Muscle of leg (tissue), 16 donors: ENCODE measurements at places on chromosomes 5 and 9. TPM values are rescaled to one million over a fixed set of nuclear protein-coding genes. Genes with fewer than 3 reads are reported as not detected.
A peak's percentile ranks its signal among the peaks of the same experiment; 100 is the strongest.

The SV2C gene
- total RNA-seq, result under 0.01 TPM

The SOHLH1 gene
- not detected for total RNA-seq

The IL31RA gene
- total RNA-seq, result 0.89 TPM

The LCN9 gene
- total RNA-seq, result not detected

The LRRC70 gene
- total RNA-seq, result 5.8 TPM

The SLC4A9 gene
- total RNA-seq, result 0.04 TPM

The CCNO gene
- 0.04 TPM for total RNA-seq

The DMRT2 gene
- total RNA-seq, result 23.4 TPM

GRCh38 chr9:95831810-95832209 lies 43.7 kb upstream of the ERCC6L2 start:
- H3K4me3 ChIP-seq, result no peak overlapping the region
- H3K27ac ChIP-seq, result no peak overlapping the region
- H3K27me3 ChIP-seq, result no peaks in the 10 kb centered on the region
- no peak for DNase-seq

DNA sequence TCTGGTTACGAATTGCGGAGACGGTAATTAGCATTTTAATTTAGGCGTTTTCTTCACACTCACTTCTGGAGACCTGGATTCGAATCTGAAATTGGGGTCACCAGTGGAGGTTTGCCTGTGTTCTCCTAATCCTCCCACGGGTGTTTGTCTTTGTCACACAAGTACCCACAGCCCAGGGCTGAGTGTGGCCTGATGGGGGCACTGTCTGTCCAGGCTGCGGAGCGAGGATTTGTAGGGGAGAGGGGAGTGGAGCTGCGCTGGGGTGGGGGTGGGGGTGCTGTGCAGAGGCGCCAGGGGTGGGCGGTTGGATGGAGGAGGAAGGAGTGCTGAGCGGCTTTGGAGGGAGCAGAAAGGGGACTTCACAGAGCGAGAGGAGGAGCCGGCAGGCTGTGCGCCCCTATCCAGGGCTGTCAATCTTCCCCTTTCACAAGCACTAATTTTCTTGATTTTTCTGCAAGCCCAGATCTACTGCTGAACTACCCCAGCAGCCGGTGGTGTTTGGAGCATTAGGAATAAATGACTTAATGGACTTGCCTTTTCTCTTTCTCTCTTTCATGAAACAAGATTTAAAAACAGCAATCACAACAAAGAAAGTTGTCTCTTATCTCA lies 53.1 kb downstream of the TSPAN17 start:
- H3K4me1 ChIP-seq, result peaks cover 20% of the 10 kb centered on the region
- H3K36me3 ChIP-seq, result no peaks in the 10 kb centered on the region
- DNase-seq, result no peak
- peaks cover 47% of the 10 kb centered on the region for H3K27me3 ChIP-seq
- H3K4me3 ChIP-seq, result no peak overlapping the region
- H3K27ac ChIP-seq, result no peak overlapping the region

GRCh38 chr9:26567976-26568375 lies 324.6 kb downstream of the CAAP1 start:
- peak overlapping the region; percentile 53 for H3K27ac ChIP-seq
- H3K27me3 ChIP-seq, result no peaks in the 10 kb centered on the region
- DNase-seq, result peak; percentile 52
- no peaks in the 10 kb centered on the region for H3K36me3 ChIP-seq

DNA sequence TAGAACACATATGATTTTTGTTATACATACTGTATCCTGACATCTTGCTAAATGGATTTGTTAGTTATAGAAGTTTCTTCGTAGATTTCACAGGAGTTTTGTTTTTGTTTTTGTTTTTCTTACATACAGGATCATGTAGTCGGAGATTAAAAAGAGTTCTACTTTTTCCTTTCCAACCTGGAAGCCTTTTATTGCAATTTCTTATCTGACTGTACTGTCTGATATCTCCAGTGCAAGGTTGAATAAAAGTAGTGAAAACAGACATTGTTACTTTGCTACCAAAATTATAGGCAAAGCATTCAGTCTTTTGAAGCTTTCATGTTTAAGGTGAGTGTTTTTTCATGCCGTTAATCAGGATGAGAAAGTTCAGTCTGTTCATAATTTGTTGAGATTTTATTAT lies 117.4 kb upstream of the PRSS3 start:
- no peaks in the 10 kb centered on the region for H3K4me1 ChIP-seq
- no peak overlapping the region for H3K27ac ChIP-seq
- H3K36me3 ChIP-seq, result no peaks in the 10 kb centered on the region
- no peak for DNase-seq
- H3K4me3 ChIP-seq, result peak overlapping the region; percentile 49

DNA sequence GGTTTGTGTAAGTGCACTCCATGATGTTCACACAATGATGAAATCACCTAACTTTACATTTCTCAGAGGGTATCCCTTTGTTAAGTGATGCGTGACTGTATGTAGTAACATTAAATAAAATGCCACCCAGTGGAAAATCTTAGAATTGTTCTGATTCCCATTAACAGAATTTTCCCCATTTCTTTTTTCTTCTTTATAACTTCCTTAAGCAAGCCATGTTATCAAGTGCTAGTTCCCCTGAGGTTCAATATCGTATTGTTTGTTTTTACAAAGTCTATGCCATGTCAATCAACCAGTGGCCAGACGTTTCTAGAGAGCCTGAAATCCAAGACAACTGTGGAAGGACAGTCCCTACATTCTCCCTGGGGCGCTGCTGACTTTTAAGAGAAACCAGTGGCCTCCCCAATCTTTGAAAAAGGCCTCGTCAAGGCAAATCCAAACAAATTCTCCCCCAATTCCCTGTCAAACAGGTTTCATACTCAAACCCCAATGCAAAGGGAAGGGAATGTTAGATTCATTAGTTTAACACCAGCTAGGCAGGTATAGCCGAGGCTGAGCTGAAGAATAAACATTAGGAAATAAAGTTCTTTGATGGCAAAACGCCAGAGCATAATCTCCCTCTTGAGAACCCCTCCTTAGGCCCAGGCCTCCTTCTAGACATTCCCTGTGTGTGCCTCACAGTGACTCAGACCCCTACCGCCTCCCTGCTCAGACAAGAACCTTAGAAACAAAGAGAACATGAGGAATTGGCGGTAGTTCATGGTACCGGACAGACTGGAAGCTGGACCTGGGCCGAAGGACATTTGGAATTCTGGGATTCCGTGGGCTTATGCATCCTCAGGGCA lies 198.7 kb downstream of the GNA14 start:
- no peaks in the 10 kb centered on the region for H3K4me1 ChIP-seq
- no peak overlapping the region for H3K4me3 ChIP-seq
- no peaks in the 10 kb centered on the region for H3K36me3 ChIP-seq
- DNase-seq, result no peak

DNA sequence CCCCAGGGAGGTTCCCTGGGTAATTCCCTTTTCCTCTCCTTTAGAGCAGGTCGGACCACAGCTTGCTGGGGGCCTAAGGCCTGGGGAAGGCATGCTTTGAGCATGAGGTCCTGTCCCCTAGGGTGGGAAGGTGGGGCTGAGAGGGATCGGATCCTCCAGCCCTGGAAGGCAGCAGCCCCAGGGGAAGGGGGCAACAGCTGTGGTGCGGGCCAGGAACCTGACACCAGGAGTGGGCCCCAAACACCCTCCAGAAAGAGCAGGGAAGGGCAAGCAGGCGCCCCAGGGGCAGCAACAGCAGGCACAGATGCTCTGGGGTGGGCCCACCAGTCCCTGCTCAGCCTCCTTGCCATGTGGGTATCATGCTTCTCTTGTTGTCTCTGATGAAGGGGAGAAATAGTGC lies 3.2 kb upstream of the CORO2A start:
- no peak for DNase-seq
- H3K36me3 ChIP-seq, result no peaks in the 10 kb centered on the region
- no peak overlapping the region for H3K4me3 ChIP-seq
- peaks cover 9% of the 10 kb centered on the region for H3K4me1 ChIP-seq
- no peak overlapping the region for H3K27ac ChIP-seq

DNA sequence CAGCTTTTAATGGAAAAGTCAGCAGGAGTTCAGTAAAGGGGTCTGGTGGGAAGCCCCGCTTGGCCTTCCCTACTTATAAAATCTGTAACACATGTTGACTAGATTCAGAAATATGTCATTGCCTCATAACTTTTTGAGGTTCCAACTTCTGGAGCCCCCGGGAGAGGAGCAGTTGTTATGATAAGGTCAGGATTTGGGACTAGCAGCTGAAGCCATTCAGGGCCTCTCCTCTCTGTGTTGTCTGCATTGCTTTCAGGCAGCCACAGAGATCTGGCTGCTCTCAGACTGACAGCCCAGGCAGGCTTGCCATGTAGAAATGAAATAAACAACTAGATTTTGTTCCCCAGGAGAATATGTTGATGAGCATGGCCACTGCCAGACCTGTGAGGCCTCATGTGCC lies 167.1 kb downstream of the RFK start:
- H3K36me3 ChIP-seq, result no peaks in the 10 kb centered on the region
- no peaks in the 10 kb centered on the region for H3K27me3 ChIP-seq
- H3K4me3 ChIP-seq, result no peak overlapping the region
- H3K4me1 ChIP-seq, result peaks cover 3% of the 10 kb centered on the region
- DNase-seq, result peak; percentile 37

GRCh38 chr9:97593960-97594359 lies 39.2 kb downstream of the TSTD2 start:
- peaks cover 6% of the 10 kb centered on the region for H3K36me3 ChIP-seq
- peaks cover 24% of the 10 kb centered on the region for H3K4me1 ChIP-seq
- no peak for DNase-seq
- H3K4me3 ChIP-seq, result no peak overlapping the region
- H3K27me3 ChIP-seq, result peaks cover 2% of the 10 kb centered on the region

- peaks cover 2% of the 10 kb centered on the region for H3K27me3 ChIP-seq
- no peak overlapping the region for H3K27ac ChIP-seq
- H3K4me3 ChIP-seq, result no peak overlapping the region
- DNase-seq, result no peak
- no peaks in the 10 kb centered on the region for H3K36me3 ChIP-seq
- no peaks in the 10 kb centered on the region for H3K4me1 ChIP-seq
Measured at GRCh38 chr9:123940721-123941523, 11.0 kb upstream of the DENND1A start.
